ENCODE measurements at places on chromosomes 7 and 10. TPM values are rescaled to one million over a fixed set of nuclear protein-coding genes. Genes with fewer than 3 reads are reported as not detected.
A peak's percentile ranks its signal among the peaks of the same experiment; 100 is the strongest.

The SLC39A12 gene
- total RNA-seq: not detected

The RBP3 gene
- total RNA-seq: not detected

The GARS1 gene
- 523 TPM for total RNA-seq

The PIK3AP1 gene
- not detected for total RNA-seq

The ANKRD7 gene
- 0.86 TPM for total RNA-seq

The SLC26A5 gene
- total RNA-seq: not detected

The EPO gene
- total RNA-seq: not detected

The NUTM2A gene
- total RNA-seq: under 0.01 TPM

The PNLIPRP1 gene
- total RNA-seq: not detected

The GRK5 gene
- 16.0 TPM for total RNA-seq

The FAM204A gene
- total RNA-seq: 47.0 TPM

The FZD8 gene
- 11.2 TPM for total RNA-seq

The CUBN gene
- total RNA-seq: 0.86 TPM

The NEUROG3 gene
- total RNA-seq: not detected

DNA sequence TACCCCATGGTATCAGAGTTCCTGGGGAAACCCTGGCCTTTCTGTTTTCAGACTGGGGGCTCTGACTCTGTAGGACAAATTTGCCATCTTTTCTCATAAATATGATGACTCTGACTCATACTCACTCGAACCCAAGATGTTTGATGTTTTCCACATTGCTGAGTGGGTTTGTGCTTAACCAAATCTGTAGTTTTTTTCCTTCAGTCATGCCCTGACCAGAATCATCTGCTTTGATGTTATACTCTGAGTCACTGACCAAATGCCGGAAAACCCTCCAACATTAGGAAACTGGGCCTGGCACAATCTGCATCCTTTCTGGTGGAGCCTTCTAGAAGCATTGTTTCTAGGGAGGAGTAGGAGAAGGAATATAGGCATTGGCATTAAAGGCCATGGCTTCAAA is 118.7 kb downstream of the C10orf105 start:
- DNase-seq: peak; percentile 78

- no peak for DNase-seq
Observed at GRCh38 chr10:25210265-25210664, 35.5 kb downstream of the GPR158 start.

DNA sequence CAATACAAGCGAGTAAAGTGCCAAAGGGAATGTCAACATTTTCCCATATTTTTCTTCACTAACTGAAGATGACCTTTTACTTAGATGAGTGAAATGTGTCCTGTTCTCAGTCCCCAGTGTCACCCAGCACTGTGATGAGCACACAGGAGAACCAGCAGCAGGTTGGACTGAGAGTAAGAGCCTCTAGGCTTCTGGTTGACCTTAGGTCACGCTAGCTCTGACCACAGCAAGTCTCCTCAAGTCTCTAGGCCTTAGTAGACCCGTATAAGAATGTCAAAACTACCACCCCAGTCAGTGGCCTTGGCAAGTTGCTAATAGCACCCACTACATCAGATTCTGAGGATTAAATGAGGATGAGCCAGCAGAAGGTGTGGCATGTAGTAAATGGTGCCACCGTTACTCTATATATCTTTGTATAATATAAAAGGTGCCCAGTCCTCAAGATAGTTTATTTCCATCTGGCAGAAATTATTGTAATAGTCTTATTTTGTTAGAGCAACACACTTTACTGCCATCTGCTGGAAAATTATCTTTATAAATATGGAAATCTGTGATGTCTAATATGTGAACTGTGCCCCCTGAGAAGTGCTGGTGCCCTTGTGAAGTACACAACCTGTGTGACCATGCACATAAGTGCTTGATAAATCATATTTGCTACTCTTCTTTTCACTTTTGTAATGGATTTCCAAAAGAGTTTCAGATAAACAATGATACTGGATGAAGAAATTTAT is 75.7 kb downstream of the SPAG6 start:
- DNase-seq: no peak

DNA sequence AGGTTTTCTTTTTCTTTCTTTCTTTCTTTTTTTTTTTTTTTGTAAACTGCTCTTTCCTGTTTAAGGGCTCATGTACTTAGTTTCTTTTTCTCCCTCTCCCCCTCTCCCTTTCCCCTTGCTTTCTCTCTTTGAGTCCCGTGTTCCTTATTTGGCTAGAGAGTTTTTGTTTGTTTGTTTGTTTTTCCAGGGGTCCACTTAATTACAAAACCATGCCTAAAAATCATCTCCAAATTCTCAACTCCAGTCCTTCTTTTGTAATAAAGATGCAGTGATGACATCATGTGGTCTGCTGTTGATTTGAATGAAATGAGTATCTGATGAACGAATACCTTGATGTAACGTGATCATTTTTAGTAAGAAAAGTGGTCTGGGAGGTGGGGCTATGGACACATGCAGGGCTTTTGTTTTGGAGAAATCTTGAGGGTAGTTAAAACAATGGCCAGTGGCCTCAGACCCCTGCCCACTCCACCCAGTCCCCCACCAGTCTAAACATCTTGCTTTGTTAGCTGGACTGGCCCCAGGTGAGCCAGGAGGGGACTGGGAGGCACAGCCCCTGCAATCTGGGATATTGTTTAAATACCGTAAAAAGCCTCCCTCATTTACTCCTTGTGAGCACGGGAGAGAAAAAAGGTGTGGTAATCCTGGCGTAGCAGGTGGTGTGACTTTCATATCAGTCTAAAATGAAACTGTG is 165.7 kb downstream of the LRMDA start:
- no peak for DNase-seq

DNA sequence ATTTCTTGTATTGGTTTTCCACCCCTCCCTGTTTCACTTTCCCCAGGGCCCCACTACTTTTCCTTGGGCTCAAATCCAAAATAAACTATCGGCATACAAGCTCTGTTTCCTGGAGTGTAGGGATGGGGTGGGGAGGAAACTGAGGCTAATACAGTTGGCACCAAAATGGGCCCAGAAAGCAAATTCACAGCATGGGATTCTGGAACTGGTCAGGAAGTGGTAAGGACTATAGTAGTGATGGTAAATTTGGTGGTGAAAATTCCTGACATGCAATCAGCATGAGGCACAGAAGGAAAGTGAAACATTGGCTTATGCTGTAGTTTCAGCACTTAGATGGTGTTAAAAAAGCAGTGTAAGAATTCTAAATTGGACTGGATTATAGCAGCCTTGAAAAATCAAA is 8.7 kb upstream of the SAMD9L start:
- DNase-seq: no peak

GRCh38 chr7:39410582-39410981 is 155.6 kb upstream of the YAE1 start:
- DNase-seq: no peak

GRCh38 chr7:26513948-26514347 is 222.3 kb downstream of the SNX10 start:
- no peak for DNase-seq

DNA sequence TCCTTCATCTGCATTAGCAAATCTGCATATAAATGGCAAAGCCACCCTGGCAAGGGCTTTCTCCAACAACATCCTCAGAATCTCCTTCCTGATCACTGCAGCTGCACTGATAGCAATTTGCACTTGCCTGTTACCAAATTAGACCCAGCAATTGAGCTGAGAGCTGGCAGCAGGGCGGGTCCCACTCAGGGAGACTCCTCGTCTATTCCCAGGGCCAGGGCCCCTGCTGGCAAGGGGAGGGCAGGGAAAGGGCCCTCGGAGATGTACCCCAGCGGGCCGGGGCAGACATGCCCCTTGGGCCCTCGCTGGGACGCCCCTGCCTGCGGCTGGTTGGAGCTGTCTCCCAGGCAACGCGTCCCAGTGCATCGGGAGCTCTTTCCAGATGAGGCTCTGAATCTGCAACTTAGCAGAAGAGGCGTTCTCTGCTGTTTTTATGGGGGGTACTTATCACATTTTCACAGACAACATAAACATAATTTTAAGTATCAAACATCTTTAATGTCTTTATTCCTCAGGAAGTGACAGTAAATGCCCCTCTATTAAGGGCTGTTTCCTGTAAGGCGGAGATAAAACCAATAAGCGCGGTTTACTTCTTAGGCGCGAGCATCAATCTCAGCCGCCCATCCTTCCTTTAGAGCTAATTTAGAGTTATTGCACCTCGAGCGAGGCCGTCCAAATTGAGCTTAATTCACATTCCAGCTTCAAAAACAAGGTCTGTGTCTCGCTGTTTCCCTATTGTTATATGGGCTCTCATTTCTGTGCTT is 249.0 kb upstream of the PPP2R2D start:
- no peak for DNase-seq

GRCh38 chr10:8874972-8875371 is 820.5 kb downstream of the GATA3 start:
- no peak for DNase-seq

GRCh38 chr10:112728997-112729396 is 221.1 kb upstream of the TCF7L2 start:
- no peak for DNase-seq

DNA sequence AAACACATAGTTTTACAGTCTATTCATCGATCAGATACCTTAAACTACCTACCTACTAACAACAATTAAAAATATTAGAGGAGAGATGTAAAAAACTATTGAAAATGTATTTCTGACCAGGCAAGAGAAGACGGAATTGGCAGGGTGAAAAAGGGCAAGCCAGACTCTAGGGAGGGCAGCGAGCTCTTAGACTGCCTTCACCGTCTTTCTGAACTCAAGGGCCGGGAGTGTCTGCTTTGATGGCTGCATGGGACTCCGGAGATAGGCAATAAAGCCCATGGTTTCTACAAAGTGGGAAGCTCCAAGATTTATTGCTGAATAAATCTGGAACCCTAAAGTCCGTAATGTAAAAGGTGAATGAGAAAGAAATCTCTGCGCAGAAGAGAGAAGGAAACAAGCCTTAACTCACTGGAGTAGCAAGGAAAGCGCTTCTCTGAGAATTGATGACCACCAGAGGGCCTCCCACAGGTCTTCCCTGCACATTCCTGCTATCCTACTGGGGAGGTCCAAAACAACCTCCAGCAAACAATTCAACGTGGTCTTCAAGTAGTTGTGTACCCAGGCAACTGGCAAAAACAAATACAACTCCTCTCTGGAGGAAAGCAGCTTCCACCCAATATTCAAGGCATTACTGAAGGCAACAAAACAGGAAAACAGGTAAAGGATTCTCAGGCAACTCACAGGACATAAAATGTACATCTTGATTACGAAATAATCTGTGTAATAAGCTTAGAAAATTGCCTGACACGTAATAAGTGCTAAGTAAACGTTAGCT is 181.3 kb downstream of the SDK1 start:
- DNase-seq: peak; percentile 50

GRCh38 chr10:32357056-32357735 is 10.2 kb upstream of the EPC1 start:
- DNase-seq: no peak

GRCh38 chr10:43284341-43284910 is 17.6 kb upstream of the RASGEF1A start:
- DNase-seq: no peak

GRCh38 chr7:42868480-42868879 is 43.4 kb downstream of the C7orf25 start:
- DNase-seq: peak; percentile 30

DNA sequence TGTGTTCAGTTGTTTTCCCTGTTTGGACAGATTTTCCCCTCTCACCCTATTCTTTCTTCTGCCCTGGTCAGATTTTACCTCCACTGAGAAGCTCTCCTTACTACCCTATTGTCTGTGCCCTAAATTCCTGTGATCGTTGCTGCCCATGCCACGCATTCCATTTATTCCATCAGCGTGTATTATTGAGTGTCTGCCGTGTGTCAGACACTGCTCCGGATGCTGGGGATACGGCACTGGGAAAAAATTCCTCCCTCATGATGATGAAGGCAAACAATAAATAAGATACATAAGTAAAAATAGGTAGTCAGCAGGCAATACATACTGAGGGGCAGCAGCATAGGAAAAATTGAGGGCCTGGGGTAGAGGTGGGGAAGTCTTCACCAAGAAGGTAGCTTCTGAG is 86.8 kb downstream of the FANK1 start:
- DNase-seq: no peak

DNA sequence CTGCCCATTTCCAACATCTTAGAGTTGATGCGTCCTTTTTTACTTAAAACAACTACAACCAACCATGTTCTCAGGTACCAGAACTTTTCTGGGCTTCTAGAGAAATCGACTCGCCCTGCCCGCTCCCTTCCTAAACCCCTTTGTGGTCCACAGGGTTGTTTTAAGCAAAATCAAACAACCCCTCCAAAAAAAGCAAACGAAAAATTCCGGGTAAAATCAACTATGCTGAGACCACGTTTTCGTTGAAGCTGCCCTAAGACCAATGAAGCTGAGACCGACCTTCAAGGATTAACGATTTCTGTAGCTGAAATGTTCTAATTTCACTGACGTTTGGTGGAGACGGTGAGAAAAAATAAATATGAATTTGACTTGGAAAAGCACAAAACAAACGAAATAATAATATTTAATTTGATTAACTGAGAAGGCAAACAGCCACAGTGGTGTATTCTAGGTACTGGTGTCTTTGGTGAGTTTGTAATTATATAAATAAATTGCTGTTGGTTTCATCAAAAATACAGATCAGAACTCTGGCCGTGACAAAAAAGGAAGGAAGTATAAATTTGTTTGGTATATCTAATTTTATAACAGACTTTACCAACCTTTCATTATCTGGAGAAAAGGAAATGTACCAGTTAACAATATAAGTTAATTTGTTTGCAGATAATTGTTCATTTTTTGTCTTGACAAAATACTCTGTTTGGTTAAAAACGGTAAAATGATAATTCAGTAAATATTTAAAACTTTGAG is 4.7 kb upstream of the IGF2BP3 start:
- DNase-seq: no peak

DNA sequence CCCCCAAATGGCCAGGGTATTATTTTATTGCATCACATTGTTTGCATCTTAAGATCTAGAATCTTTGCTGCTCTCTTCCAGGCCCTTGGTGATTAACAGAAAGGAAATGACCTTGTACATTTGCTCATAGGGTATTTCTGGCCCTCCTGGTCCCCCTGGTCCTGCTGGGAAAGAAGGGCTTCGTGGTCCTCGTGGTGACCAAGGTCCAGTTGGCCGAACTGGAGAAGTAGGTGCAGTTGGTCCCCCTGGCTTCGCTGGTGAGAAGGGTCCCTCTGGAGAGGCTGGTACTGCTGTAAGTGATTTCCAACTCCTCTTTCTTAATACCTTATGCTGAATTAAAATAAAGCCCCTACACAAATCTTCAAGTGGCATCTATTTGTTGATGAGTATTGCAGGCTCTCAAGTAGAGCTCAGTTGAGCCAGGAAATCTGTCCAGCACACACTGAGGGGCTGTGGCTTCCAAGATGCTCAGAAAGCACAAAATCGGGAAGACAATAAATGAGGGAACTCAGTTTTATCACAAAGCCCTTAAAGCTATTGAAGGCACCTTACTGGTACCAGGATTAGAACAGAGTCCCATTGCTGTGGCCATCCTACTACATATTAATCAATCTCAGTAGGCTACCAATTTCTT is 28.2 kb downstream of the COL1A2 start:
- DNase-seq: no peak
